ENCODE measurements at places on chromosomes 2 and 18.

DNA sequence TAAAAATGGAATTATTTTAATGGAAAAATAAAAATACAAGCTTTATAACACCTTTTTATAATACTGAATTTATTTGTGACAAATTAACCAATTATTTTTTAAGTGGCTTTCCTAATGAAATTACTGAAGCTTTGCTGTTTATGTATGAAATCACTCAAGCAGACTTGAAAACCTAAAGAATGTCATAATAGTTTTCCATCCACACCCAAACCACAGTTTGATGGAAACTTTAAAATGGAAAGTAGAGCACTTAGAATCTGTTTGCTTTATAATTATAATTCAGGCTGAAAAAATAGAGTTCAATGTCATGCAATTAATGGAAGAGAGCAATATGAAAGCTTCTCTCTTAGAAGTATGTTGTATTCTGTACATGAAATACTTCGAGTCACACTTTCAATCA, 31.6 kb upstream of the WDR75 start:
- DNase-seq, result no peak

GRCh38 chr2:47460766-47461165, 57.8 kb downstream of the MSH2 start:
- no peak for DNase-seq

DNA sequence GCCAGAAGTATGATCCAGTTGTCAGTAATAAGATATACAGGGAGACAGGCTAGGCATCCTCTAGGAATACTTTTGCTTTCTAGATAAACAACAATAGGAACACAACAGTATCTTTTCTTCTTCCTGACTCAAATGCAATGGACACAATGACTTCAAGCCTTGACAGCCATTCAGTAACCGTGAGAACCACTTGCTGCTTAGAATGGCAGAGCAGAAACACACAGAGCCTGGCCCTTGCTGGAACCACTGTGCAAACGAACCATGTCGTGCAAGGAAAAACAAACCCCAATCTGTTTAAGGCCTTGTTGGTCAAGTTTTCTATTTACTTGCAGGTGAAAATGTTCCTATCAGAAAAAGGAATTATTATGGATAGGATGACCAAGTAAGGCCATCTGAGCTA, 18.8 kb downstream of the TRIP12 start:
- no peak for DNase-seq

- DNase-seq, result no peak
Measured at GRCh38 chr2:20579866-20580265, 71.0 kb downstream of the HS1BP3 start.

DNA sequence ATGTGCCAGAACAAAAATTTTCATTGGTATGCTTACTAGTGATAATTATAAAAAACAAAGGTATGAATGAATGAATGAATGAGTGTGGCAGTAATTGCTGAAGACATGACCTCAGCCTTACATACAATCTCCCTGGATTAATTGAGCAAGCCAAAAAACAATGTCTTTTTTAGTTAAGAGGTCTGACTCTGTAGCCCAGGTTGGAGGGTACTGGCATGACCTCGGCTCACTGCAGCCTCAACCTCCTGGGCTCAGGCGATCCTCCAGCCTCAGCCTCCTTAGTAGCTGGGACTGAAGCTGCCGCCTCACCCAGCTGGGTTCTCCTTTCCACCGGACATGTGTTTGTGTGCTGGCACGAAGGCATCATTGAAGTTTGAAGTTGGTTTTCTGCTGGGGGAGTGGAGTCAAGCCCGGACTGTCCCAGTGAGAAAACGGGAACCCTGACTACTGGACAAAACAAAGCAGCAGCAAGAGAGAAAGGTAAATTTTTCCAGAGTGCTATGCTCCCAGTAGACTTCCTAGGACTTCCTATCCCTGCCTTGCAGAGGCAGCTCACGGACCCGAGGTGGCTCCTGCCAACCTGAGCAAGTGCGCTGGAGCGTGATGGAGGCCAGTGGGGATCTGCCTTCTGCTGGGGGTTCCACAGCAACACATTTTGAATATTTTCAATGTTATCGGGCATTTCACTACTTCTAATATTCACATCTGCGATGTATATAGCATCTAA, 6.4 kb upstream of the IMP4 start:
- no peak for DNase-seq

DNA sequence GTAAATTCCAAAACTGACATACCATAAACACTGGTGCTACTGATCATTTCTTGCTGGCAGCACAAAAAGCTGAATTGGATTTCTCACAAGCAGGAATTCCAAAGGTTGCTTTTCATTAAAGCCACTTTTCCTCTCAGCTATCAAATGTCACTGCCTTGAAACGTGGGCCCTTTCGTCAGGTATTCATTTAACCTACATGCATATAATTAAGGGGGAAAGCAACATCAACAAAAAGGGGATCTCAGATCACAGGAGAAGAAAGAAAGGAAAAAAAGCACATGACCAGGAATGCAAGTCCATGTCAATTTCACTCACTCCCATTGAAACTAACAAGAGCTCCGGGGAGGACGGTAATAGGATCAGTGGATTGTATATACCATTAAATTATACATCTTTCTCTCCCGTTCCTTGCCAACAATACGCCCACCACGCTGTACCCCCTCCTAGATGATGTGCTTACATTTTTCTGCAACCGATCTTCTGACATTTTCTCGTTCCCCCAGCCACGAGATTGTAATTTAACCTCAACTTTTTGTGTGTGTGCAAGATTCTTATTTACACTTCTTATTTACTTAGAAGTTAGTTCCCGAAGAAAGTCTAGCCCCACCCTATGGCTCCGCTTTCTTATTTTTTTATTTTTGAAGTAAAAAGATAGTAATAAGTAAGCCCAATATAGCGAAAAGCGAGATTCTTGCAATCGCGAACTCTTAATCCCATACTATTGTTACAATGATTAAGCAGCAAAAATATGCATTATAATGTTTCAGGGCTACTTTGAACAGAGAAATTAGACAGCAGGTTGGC, 725 bp downstream of the FIGN start:
- DNase-seq, result no peak

- DNase-seq, result no peak
Measured at GRCh38 chr2:9165625-9166024, 41.0 kb upstream of the ASAP2 start.

DNA sequence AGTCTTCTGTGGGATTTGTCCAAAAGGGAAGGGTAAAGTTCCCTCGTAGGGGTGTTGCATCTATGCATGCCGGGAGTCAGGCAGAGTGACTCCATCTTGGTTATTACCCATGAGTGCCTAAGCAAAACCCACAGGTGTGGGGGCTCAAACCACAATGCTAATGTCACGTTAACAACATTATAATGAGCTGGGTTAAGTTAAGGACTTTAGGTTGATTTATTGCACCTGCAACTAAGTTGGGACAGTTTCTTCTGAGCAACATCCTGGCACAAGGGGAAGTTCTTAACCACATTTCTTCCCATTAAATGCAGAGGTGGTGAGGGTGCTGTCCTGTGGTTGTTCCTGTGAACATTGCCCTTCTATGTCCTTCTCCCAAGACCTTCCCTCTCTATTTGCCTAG, 1596.8 kb upstream of the SLC39A10 start:
- no peak for DNase-seq

DNA sequence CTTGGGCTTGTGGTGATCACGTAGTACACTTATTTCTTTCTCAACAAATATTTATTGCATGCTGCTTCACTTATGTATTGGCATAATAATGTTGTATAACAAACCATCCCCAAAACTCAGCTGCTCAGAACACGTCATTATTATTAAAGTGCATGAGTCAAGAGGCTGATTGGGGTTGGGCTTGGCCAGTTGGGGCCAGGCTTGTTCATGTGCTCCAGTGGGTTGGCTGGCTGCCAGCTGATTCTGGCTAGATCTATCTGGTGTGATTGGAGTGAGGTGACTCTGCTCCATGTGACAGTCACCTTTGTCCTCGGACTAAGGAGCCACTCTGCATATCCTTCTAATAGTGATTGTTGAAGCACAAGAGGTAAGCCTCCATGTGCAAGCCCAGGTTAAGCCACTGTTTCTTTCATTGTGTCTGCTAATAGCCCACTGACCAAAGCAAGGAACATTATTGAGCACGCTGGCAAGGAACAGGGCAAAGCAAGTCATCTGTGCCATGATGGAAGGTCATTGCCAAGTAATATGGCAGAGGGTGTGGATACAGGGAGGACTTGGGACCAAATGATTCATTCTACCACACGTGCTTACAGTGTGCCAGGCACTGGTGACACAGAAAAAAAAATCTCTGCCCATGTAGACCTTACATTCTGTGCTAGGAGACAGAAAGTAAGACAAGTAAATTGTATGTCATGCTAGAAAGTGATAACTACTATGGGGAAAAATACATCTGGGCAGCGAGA, 63.3 kb upstream of the TMEM182 start:
- DNase-seq, result no peak

DNA sequence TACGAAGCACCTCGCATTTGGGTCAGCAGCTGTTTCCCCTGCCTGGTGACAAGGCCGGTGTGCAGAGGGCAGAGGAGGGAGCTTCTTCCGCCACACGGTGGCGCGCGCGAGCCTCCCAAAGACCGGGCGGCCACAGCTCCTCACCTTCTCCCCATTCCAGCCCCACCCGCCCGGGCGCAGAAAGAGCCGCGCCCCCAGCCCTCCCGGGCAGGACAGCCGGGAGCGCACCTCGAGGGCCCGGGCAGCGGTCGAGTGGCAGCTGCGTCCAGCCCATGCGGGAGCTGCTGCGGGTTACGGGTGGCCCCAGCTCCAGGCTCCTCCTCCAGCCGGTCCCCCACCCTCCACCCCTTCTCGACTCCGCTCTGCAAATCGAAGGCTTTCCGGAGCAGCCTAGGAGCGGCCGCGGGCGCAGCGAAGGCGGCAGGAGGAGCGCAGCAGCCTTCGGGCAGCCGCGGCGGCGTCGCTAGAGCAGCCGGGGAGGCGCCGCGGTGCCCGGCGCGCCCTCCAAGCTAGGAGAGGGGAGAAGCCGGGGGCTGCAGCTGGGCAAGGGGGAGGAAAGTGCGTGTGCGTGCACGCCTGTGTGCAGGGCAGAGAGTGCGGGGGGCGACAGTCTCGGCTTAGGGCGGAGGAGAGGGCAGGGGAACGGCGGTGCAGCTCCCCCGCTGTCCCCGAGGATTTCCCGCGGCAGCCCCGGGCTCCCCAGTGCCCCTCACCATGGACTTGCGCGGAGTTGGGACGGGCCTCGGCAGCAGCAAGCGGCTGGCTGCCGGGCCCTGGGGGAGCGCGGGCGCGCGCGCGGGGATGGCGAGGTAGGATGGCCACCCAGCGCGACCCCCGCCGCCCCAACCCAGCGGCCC, at the start of gene CCDC85A:
CCDC85A (plus strand) TSS at position 348 of the 857 bp plus-strand sequence. CDS start 635 bp downstream, outside the sequence.
- no peak for DNase-seq

DNA sequence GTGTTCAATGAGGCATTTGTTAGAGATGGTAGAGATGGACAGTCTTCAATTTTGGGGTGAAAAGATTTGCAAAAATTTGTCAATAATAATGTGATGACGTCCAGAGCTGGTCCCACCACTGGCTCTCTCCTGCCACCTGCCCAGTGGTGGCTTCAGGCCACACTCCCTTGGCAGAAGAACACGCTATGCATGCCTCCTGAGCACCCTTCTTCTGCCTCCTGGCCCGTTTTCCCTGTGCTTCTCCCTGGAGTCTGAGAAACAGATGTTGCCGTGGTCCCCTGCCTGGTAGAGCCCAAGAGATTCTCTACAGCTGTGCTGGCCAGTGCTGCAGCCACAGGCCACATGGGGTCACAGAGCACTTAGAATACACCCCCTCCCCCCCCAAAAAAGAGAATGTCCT, 33.6 kb downstream of the INPP5D start:
- DNase-seq, result no peak

- DNase-seq, result no peak
Measured at GRCh38 chr2:70615222-70615621, 61.6 kb upstream of the TGFA start.

DNA sequence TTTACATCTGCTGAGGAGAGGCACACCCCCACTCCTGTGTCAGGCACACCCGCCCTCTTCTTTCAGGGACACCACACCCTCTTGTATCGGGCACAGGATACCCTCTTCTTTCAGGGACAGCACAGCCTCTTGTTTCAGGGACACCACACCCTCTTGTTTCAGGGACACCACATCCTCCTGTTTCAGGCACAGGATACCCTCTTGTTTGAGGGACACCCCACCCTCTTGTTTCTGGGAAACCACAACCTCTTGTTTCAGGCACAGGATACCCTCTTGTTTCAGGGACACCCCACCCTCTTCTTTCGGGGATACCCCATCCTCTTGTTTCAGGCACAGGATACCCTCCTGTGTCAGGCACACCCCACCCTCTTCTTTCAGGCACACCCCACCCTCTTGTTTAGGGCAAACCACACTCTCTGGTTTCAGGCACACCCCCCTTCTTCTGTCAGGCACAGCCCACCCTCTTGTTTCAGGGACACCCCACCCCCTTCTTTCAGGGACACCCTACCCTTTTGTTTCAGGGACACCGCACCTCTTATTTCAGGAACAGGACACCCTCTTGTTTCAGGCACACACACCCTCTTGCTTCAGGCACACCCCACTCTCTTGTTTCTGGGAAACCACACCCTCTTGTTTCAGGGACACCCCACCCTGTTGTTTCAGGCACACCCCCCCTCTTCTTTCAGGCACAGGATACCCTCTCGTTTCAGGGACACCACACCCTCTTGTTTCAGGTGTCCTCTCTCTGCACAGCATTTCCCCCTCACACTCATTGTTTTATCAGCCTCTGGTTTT, 96.2 kb downstream of the TPO start:
- no peak for DNase-seq

DNA sequence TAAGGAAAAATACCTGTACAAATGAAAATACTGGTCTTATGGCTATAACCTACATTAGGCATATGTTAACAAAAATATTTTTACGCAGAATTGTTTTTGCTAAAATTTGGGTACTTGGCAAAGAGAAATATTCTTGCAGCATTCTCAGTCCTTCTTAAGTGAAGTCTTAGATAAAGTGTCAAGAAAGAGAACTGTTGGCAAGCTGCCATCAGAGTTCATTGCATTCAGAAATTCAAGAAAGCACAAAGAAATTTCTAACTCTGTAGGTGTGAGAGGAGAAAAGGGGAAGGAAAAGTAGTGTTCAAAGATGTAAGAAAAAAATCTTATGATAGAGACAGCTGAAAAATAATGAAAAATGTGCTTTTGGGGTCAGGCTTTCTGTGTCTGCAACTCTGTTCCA, 86.7 kb downstream of the IRS1 start:
- DNase-seq, result no peak

- no peak for DNase-seq
Measured at GRCh38 chr18:74215863-74216262, 67.5 kb downstream of the TIMM21 start.

GRCh38 chr2:121998751-121999150, 243.3 kb downstream of the TSN start:
- no peak for DNase-seq

DNA sequence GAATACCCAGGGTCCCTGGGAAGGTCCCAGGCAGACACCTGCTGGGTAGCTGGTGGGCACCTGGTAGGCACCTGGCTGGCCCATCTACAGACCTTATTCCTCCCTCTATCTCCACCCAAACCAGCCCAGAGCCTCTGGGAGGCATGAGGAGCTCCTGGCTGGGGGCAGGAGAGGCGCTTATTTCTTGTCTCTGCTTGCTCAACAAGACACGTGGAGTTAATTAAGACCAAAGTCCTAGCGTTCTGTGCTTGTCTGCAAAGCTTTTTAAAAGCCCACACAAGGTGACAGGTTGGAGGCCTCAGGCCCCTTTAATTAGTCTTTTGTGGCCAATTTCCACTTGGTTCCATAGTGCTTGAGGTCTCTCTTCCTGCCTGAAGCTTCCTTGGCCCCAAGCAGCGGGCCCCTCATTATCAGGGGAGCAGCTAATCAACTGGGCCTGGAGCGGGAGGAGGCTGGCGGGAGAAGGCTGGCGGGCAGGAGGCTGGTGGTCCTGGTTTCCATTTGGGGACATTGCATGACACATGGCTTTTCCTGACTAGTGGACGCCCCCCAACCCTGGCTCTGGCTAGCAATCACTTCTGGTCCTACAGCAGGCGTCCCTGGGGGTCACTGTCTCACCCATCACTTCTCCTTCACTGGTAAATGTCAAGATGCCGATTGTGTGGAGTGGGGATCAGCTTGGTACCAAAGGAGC, 65.4 kb upstream of the HDAC4 start:
- DNase-seq, result no peak
